Stimulated activated CD4-positive, alpha-beta T cell treated with anti-CD3 and anti-CD28 coated beads, Interleukin-15, amount 100 ng/mL, for 1 hour (primary cell): ENCODE measurements at places on chromosomes 11 and 22.

- no peak for DNase-seq
Measured at GRCh38 chr11:37718431-37718999, 1120.5 kb upstream of the RAG2 start.

DNA sequence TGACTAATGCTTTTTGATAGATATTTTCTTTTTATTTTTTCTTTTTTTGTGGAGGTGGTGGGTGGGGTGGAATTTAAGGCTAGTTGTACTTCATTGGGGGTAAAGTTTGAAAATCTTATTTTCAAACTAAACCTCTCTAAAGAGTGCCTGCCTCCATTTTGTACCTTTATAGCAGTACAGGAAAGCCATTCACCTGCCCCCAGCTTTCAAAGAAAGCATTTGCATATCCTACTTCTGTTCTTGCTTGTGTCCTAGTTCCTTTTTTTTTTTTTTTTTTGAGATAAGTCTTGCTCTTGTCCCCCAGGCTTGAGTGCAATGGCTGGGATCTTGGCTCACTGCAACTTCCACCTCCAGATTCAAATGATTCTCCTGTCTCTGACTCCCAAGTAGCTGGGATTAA lies 766.2 kb upstream of the LRRC4C start:
- no peak for DNase-seq

- no peak for DNase-seq
Measured at GRCh38 chr11:92278791-92279433, 54.3 kb downstream of the FAT3 start.

DNA sequence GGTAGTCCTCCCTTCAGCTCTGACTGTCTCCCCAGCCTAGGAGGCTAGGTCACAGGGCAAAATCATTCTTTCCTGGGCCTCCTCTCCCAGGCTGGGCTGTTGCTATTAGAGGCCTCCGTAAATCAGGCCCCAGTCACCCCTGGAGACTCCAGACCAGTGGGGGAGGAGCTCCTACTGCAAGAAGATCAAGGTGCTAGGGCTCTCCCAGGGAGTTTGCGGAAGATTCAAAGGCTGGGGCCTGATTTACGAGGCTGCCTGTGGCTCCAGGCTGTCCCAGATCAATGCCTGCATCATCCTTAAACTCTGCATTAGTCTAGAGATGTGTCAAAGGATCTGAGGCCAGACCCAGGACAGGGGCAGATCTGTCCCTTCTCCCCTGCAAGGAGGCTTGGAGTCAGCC lies 346.2 kb downstream of the TENM4 start:
- DNase-seq: no peak

GRCh38 chr11:66437979-66438503 lies 607 bp downstream of the MRPL11 start:
- no peak for DNase-seq

GRCh38 chr11:47791774-47792430 lies 24.8 kb upstream of the FNBP4 start:
- DNase-seq: no peak

DNA sequence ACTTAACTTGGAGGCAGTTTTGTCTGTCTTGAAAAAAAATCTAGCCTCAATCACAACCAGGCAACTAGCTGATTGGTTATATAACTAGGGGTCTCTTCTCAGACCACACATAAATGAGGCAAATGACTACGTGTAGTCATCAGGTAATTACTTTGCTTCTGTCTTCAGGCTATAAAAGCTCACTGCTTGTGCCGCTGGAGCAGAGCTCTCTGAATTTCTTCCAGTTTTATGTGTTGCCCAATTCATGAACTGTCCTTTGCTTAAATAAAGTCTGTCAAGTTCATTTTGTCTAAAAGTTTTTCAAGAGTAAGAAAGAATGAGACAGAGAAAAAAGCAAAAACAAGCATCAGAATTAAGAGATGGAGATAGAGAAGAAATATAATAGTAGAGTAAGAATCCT lies 93.4 kb downstream of the MUC15 start:
- DNase-seq: no peak

GRCh38 chr11:7964873-7965272 lies 374 bp downstream of the NLRP10 start:
- no peak for DNase-seq

DNA sequence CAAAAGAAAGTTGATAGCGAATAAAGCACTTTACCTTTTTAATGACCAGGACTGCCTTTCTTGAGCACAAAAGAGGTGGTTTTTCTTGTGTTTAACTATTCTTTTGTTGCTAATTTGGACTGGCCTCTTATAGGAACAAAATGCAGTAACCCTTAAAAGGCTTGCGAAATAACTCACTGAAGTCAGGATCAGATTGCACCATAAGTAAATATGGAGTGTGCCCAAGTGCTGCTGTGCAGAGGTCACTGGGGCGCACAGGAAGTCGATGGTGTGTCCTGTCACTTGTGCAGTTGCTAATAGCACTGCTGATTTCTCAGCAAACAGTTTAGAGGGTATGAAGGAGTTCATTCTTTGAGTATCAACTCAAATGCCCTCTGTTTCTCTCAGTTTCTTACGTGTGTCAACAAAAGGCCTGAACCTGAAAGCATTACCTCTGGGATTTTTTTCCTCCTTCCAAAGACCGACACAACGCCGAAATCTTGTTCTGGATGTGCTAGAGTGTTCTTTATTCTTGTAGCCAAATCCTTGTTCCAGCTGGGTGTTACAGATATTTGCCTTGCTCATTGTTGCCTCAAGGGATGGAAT lies 71.3 kb downstream of the ATXN10 start:
- no peak for DNase-seq

GRCh38 chr11:111604392-111605009 lies 2.3 kb downstream of the SIK2 start:
- no peak for DNase-seq

DNA sequence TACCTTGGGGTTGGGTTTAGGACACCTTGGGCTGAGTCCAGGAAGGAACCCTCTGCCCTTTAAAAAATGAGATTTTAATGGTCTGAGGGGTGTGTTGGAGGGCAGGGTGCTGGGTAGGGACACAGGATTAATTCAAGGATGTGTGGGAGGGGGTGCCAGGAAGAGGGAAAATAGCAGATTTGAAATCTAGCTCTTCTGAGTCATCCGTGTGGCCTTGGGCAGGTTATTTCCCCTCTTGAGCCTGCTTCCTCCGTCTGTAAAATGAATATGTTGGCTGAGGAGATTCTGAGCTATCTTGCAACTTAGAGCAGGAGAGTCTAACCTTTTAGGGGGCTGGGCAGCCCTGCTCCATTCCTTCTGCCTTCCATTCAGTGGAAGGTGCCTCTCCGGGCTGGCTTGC lies 3.0 kb downstream of the TSPAN18 start:
- no peak for DNase-seq

GRCh38 chr11:114836161-114836560 lies 157.8 kb downstream of the NXPE2 start:
- no peak for DNase-seq

DNA sequence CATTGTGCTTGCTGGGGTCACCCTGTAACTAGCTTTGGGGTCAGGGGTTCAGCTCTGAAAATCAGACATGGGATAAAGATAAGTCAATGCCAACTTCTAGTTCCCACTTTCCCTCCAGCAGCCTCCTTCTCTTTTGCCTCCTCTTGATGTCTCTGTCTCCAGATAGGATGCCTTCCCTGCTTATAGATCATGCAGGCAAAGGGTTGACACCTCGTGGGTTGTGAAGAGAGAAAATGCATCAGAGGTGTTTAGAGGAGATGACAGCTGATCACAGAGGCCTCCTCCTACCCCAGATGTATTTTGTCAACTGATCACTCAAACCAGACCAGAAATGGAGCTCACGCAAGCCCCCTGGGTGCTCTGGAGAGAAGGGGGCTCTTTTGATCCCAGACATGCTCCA lies 337.8 kb downstream of the BUD13 start:
- DNase-seq: no peak

- no peak for DNase-seq
Measured at GRCh38 chr11:57800444-57801182, 39.0 kb downstream of the CTNND1 start.

DNA sequence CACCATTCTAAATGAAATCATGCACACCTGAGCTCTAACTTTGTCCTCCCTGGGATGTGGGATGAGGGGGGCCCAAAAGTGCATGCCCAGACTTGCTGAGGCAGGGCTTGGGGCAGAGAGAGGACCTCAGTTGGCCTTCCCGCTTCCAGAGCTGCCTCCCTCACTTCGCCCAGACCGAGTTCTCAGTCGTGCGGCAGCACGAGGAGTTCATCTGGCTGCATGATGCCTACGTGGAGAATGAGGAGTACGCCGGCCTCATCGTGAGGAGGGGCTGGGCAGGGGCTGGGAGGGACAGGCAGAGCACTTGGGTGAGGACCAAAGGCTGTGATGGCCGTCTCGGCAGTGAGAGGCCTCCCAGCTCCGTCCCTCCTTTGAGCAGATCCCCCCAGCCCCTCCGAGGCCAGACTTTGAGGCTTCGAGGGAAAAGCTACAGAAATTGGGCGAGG lies 8.2 kb downstream of the CFL1 start:
- no peak for DNase-seq

DNA sequence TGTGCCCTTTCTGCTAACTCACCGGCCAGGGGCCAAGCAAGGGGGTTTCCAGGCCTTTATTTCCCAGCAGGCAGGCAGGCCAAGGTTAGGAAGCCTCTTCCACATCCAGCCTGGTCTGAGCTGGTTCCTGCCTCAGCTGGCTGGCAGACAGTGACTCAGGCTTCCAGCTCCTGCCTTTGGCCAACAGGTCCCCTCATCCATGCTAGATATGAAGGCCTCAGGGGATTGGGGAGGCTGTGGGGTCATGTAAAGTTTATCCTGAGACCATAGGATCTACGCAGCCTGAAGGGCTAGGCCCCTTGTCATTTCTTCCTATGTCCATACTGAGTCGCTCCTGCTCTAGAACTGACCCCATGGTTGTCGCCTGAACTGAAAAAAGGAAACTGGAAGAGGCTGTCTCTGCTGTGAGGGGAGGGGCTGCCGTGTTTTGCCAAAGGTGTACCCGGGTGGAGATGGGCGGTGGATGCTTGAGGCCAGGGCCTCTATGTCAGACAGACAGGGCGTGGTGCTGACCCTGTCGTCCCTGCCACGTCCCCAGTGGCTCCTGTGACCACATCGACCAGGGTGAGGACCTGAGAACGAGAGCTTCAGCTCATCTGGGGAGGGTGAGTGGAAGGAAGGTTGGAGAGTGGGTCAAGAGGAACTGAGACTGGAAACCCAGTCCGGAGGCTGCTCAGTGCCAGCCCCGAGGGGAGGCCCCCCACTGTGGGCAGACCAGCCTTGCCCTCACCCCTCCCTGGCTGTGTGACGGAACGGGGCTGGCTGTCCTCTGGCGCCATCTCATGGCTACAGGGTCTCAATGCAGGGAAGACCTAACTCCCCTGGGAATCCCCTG lies 17.0 kb downstream of the P2RY6 start:
- no peak for DNase-seq

DNA sequence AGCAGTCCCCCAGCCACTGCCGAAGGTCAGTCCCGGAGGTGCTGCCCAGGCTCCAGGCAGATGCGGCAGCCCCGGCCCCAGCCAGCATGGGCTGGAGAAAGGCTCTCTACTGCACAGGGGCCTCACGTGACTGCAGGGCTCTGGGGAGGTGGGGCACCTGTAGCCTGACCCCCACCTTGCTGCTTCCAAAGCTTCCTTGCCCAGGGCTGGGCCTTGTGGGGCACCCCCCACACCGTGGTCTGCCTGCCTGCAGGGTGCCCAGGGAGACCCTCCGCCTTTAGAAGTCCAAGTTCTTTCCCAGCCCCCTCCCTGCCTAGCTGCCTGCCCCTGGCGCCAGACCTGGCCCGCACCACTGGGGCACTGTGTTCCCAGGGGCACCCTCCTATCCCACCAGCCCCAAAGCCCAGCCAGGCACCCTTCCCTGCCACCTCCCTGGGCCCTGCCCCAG lies 28.4 kb upstream of the TXNRD2 start:
- DNase-seq: no peak

DNA sequence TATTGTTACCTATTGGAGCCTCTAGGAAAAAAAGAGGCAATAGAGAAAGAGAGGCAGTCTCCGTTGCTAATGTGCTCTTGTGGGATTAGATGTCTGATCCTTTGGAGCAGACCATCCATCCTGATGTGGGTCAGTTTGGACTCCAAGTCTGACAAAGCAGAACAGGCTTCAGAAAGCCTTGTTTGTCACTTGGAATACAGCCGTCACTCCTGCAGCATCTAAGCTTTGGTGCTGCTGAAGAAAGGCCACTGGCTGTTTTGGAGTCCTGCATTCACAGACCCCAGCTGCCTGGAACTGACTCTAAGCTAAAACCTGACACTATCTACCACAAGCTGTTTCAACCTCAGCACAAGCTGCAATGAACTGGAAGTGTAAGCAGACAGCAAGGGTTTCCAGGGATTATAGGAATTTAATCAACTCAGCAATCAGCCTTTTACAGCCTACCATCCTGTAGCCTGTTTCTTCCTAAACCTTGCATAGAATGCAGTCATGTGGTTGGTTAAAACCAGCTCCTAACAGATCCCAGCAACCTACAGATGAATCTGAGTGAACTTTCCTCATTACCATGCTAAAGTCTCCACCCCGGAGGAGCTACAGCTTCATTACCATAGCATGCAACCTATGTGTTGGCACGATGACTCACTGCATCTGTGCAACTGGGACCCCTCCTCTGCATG lies 3.7 kb upstream of the PLAAT4 start:
- DNase-seq: no peak

- DNase-seq: no peak
Measured at GRCh38 chr22:33465554-33465953, 407.4 kb upstream of the SYN3 start.

DNA sequence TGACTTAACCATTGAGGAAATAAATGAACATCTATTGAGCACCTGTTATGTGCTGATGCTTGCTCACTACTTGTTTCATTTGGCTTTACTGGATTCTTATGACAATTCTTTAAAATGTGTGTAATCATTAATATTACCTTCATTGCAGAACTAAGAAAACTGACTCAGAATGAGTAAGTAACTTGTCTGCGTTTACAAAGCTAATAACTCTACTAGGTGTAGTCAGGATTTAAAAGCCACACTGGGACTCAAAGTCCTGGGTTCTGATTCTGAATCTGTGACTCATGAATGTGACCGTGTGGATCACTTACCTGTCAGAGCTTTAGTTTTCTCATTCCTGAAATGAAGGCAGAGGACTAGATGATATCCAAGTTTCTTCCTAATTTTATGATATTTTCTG lies 23.4 kb upstream of the KIRREL3 start:
- DNase-seq: no peak

DNA sequence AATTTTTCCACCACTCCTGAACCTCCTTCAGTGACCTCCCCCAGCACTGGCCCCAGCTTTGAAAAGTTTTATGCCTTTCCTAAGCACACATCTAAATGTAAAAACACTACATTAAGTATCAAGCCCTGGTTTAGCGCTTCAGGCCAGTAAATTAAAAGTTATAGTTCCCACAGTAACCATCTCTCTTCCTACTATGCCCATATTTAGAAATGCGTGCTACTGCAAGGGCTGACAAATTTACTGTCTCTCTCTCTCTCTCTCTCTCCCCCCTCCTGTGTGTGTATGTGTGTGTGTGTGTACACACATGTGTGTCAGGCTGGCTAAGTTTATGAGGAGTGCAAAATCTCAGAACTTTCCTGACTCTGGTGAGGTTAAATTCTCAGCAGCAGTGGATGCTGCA lies 231.4 kb downstream of the LARGE1 start:
- DNase-seq: no peak

- DNase-seq: no peak
Measured at GRCh38 chr11:109785714-109786113, 307.5 kb upstream of the ZC3H12C start.

- no peak for DNase-seq
Measured at GRCh38 chr11:24509114-24509513, 12.3 kb downstream of the LUZP2 start.
